ENCODE measurements at places on chromosomes 3 and 15.
A peak's percentile ranks its signal among the peaks of the same experiment; 100 is the strongest.

DNA sequence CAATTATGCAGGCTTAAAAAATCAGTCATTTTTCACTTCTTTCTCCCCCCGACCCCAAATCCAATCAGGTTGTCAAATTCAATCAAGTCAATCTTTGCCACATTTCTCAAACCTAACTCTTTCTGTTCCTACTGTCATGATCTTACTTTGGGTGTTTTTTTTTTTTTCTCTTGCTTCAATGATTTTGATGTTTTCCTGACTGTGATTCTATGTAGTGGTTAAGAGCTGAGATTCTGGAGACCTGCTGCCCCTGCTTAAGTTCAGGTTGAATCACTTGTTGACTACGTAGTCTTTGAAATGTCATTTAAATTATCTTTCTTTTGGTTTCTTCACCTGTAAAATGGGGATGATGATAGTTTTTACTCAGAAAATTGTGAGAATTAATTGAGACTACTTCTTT, 117.5 kb downstream of the TPRG1 start:
- DNase-seq = no peak

- peak; percentile 11 for DNase-seq
Measured at GRCh38 chr3:76131396-76132153, 346.2 kb upstream of the ZNF717 start.

GRCh38 chr3:36812240-36812639, 47.9 kb upstream of the DCLK3 start:
- DNase-seq = no peak

GRCh38 chr3:192857260-192857661, 60.4 kb downstream of the MB21D2 start:
- DNase-seq = no peak

- DNase-seq = no peak
Measured at GRCh38 chr3:71339049-71339448, 244.5 kb downstream of the FOXP1 start.

- no peak for DNase-seq
Measured at GRCh38 chr15:33517944-33518343, 207.2 kb downstream of the RYR3 start.

GRCh38 chr15:74962671-74963070, 6.1 kb upstream of the RPP25 start:
- DNase-seq = no peak

- no peak for DNase-seq
Measured at GRCh38 chr15:85625856-85626255, 168.9 kb downstream of the KLHL25 start.

GRCh38 chr3:135944831-135945230, 20.7 kb upstream of the PPP2R3A start:
- DNase-seq = peak; percentile 67

DNA sequence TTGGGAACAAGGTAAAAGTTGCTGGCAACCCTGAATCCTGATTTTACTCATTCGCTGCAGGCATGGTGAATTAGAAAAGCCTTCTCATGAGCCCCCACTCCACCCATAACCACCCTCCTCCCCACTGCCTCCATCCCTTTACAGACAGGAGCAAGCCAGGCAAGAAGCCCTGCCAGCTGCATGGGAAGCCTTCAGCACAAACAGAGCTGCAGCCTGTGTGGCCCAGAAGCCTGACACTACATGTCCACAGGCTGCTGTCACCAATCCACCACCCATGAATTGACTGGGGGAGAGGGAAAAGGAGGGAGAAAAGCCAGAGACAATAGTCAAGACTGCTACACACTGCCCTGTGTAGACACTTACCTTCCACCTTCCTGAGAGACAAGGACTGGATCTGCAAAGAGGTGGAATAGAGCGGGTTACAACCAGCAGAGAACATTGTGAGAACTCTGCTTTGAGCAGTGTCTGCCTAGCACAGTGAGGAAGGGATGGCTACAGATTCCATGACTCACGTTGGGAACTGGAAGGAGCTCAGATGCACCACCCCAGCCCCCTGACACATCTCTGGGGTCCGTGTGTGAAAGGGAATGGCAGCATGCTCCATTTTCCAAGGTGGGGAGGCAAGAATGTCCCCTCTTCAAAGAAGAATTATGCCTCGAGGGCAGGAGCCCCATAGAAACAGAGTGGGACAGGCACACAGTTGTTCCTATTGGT, 33.9 kb downstream of the DZIP1L start:
- peak; percentile 25 for DNase-seq
